Tibial nerve (tissue), 4 donors: ENCODE measurements at places on chromosomes 7 and 10.

DNA sequence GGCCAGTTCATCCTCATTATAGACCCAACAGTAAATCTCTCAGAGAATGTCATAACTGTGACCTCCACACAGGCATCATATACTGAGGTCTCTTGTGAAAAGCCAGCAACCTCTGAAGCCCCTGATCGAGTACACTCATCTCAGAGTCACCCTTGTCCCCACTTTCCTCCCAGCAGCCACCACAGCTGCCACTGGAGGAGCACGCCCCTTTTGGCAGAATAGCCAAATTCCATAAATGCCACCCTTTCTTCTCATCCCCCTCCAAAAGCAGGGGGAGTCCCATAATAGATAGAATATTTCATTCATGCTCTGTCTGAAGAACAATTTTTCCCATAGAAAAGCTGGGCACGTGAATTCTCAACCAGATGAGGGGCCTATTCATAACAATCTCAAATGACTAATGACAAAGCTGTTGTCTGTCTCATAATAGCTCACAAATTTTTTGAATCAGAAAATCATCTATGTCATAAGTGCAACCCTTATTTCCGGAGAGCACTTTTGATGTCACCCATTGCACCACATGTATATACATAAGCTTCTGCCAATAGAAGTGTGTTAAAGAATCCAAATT lies 47.4 kb downstream of the SGMS1 start:
- peak overlapping the region; percentile 69 for H3K27ac ChIP-seq
- DNase-seq: no peak
- no peaks in the 10 kb centered on the region for H3K27me3 ChIP-seq
- no peak overlapping the region for H3K4me3 ChIP-seq
- H3K36me3 ChIP-seq: no peaks in the 10 kb centered on the region

- H3K4me1 ChIP-seq: no peaks in the 10 kb centered on the region
- H3K36me3 ChIP-seq: no peaks in the 10 kb centered on the region
- no peak overlapping the region for H3K27ac ChIP-seq
- no peaks in the 10 kb centered on the region for H3K27me3 ChIP-seq
- H3K4me3 ChIP-seq: no peak overlapping the region
- no peak for DNase-seq
Observed at GRCh38 chr10:88661018-88661417, 3.2 kb upstream of the LIPF start.

GRCh38 chr7:134865001-134865845 lies 85.8 kb downstream of the CALD1 start:
- DNase-seq: no peak
- H3K4me3 ChIP-seq: no peak overlapping the region
- H3K27ac ChIP-seq: peak overlapping the region; percentile 25

- H3K36me3 ChIP-seq: no peaks in the 10 kb centered on the region
- H3K4me1 ChIP-seq: peaks cover 7% of the 10 kb centered on the region
Observed at GRCh38 chr7:13111230-13111629, 423.8 kb downstream of the ARL4A start.

DNA sequence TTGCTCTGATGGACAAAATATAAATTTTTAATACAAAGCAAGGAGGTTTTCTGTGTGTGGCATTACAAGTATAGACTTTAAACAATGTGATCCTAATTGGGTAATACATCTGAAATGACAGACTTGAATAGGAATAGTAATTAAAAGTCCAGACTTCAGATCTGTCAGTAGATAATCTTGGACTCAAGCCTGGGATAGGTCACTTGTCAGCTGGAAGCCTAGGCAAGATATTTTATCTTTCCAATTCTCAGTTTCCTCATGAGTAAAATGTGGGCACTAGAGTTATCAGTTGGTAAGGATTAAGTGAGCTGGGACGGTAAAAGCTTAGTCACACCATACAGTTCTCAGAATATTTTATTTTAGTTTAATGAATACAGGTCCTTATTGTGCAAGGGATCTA lies 10.4 kb upstream of the ZMYND11 start:
- H3K27me3 ChIP-seq: no peaks in the 10 kb centered on the region
- no peak overlapping the region for H3K27ac ChIP-seq
- H3K4me1 ChIP-seq: no peaks in the 10 kb centered on the region
- H3K4me3 ChIP-seq: no peak overlapping the region
- H3K36me3 ChIP-seq: no peaks in the 10 kb centered on the region
